ENCODE measurements at places on chromosomes 3 and 15.
A peak's percentile ranks its signal among the peaks of the same experiment; 100 is the strongest.

DNA sequence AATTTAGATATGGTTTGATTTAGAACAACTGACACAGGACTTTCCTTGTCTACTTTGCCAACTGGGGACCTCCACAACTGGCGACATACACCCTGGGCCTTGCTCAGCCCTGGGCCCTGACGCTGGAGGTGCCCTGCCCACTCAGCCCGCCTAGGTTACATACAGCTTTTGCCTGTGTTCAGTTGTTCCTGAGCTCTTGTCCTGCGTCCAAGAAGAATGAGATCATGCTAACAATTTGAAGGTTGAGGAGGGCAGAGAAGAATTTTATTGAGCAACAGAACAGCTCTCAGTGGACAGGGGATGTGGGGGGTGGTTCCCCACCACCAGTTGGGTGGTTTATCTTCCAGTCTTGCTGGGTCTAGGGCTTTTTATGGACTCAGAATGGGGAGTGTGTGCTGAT lies 67.9 kb downstream of the IQCH start:
- DNase-seq: no peak

DNA sequence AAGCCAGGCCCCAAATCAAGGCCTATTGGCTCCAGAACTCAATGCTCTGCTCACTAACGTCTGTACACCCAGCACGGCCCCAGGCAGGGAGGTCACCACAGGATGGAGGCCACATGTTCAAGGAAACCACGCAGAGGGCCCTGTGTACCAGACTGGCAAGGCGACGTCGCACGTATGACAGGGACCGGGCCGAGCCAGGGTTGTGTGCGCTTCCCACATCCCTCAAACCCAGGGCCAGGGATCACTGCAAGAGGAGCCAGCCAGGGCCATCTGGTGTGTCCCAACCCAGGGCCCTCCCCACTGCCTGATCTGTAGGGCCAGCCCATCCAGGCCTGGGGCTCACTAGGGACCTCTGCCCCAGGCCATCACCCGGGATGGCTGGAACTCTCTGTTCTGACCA lies 62.0 kb downstream of the ZNF445 start:
- no peak for DNase-seq

DNA sequence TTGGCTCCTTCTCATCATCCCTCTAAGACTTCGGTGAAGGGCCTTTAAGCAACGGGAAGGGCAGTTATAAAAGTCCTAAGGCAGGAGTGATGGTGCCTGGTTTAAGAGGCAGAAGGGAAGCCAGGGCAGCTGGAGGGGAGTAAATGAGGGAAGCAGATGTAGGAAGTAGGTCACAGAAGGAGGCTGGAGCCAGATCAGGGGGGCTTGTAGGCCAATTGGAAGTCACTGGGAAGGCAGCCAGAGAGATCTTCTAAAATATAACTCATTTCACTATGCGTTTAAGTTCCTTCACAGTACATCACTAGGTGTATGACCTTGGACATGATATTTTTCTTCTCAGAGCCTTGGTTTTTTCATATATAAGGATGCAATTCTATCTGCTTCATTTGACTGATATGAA lies 94.7 kb downstream of the MYH15 start:
- DNase-seq: no peak

DNA sequence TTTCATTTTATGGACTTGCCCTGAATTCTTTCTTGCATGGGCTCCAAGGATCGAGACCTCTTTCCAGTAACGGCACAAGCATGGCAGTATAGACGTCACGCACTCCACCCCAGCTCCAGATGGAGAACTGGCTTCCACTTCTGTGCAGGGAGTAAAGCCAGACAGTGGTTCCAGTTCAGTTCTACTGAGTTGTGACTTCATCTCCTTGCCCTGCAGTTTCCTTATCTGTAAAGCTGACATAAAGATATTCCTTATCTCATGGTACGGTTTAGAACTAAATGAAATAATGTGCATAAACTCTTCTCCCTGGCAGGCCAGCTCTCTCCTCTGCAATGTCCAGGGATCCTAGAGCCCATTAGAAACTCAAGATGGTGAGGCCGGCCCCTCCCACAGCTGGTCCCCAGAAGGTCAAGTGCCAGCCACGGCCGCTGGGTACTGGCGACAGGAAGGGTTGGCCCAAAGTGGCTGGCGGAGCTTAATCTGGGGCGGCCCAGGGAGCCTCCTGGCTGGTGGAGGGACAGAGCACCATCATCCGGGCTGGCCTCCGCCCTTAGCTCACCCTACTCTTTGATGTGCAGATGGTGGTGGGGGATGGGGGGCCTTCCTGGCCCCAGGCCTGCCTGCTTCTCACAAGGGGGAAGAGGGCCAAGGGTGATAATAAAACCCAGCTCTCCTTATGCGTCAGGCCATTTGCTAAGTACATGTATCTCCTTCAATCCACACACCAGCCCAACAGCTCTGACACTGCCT lies 7.2 kb downstream of the MESP2 start:
- DNase-seq: no peak

DNA sequence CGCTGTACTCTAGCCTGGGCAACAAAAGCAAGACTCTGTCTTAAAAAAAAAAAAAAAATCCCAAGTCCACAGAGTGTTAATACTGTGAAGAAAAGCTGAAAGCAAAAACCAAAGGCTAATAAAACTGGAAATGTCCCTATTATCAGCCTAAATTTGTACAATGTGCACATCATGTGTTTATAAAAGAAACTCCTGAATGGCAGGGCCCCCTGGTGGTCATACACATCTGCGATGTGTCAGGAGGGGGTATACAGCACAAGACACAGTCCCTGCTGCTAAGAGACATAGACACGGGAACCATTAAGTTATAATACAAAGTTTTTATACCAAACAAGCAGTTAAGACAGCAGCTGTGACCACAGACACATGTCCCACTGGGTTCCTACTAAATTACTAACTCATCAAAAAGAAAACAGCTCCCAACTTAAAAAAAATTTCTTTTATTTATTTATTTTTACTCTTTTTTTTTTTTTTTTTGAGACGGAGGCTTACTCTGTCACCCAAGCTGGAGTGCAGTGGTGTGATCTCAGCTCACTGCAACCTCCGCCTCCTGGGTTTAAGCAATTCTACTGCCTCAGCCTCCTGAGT lies 31.0 kb downstream of the IDH2 start:
- peak; percentile 77 for DNase-seq

DNA sequence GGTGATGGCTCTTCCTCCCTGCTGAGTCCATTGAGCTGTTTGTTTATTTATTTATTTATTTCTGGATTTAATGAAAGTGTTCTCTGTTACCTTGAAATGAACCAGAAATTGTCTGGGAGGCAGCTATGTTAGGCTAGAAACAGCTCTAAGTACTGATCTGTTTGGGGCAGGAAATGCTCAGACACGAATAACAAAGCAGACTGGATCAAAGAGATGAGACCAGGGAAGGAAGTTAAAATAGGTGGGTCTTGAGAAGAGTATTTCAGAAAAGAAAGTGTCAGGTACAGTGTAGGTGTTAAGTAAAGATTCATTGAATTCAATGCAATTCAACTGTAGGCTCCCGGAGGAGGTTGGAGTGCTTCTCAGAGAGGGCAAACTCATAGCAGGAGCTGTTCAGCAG lies 173.3 kb downstream of the IL20RB start:
- no peak for DNase-seq

- no peak for DNase-seq
These were observed 48.1 kb upstream of the DCUN1D1 start for GRCh38 chr3:183028416-183028815.

DNA sequence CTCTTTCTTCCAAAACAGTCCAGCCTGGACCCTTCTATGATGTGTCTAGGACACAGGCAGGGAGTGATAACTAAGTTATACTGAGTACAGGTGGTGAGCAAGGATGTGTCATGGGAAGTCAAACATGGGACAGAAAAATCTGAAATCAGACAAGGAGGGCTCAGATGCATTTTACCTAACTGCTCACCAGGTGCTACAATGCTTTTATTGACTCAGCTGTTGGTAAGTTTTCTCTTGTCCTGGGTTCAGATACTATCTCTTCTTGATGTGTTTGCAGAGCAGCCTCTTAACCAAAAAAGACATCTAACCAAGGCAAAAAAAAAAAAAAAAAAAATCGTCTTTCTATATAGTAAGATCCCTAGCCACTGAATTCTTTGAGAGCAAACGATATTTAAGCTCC lies 378.6 kb downstream of the VPS13C start:
- no peak for DNase-seq

GRCh38 chr15:41610048-41610447 lies 50.2 kb upstream of the MGA start:
- no peak for DNase-seq

DNA sequence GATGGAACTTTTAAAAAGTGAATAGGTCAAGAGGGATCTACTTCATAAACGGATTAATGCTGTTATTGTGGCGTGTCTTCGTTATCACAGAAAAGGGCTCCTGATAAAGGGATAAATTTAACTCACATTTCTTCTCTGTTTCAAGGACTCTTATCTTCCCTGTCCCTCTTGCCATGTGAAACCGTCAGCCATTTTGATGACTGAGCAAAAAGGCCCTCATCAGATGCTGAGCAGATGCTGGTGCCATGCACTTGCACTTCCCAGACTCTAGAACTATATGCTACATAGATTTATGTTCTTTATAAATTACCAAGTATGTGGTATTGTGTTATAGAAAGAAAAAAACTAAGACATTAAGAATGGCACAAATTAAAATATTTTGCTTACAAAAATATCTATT lies 1011.8 kb upstream of the GBE1 start:
- DNase-seq: no peak

GRCh38 chr15:98842973-98843285 lies 164.7 kb downstream of the PGPEP1L start:
- no peak for DNase-seq

GRCh38 chr15:30953731-30954378 lies 37.6 kb downstream of the MTMR10 start:
- no peak for DNase-seq

DNA sequence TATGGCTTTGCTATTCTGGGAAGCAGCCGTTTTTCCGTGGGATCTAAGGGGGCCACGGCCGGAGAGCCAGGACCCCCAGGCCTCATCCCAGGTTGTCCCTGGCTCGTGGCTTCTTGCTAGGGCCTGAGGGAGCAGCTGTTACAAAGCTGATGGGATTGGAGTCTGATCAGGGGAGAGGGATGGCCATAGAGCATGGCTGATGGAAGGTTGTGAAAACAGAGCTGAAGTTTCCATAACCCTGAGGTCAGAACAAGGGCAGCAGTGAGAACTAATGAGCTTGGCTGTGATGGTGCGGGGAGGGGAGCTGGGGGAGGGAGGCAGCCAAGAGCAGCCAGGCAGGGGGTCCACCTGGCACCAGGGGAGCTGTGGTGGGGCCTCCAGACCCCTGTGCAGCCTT lies 63.0 kb downstream of the LINGO1 start:
- DNase-seq: no peak

- no peak for DNase-seq
These were observed 5.6 kb downstream of the TERC start for GRCh38 chr3:169759256-169759655.

GRCh38 chr3:45978006-45978761 lies 17.4 kb downstream of the FYCO1 start:
- DNase-seq: no peak

- no peak for DNase-seq
These were observed 19.2 kb downstream of the P3H2 start for GRCh38 chr3:190101320-190102011.

- peak; percentile 25 for DNase-seq
These were observed 54.8 kb downstream of the ZBTB20 start for GRCh38 chr3:115092220-115092791.

DNA sequence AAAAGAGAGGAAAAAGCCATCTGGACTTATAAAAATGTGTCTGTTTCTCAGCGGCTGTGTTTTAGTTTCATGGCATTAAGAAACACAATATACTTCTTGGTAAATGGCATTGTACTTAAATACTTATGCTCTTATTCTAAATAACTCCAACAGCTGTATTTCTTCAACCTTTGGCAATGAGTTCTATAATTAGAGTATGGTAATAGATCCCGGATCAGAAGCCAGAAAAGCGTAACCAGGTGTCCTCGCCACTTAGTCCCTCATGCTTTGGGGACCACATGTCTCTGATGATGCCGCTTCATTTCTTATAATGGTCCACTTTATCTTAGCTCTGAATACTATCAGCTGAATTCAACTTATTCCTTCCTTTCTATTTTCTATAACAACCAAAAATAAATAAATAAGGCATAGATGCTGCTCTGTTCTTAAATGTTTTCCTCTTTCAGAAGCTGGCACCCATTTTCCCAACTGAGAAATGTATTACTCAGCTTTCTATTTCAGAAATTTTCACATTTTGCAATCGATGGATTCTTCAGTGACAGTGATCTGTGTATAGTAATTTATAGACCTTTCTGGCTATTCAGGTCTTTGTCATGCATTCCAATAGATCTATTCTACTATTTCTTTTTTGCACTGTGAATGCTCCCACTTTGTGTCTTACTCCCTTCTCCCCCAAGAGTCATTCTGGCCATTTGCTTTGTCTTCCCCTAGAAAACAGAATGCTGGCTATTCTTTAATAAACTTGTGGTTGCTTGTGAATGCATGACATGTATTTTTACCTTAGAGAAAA lies 87.6 kb upstream of the KBTBD8 start:
- DNase-seq: no peak

DNA sequence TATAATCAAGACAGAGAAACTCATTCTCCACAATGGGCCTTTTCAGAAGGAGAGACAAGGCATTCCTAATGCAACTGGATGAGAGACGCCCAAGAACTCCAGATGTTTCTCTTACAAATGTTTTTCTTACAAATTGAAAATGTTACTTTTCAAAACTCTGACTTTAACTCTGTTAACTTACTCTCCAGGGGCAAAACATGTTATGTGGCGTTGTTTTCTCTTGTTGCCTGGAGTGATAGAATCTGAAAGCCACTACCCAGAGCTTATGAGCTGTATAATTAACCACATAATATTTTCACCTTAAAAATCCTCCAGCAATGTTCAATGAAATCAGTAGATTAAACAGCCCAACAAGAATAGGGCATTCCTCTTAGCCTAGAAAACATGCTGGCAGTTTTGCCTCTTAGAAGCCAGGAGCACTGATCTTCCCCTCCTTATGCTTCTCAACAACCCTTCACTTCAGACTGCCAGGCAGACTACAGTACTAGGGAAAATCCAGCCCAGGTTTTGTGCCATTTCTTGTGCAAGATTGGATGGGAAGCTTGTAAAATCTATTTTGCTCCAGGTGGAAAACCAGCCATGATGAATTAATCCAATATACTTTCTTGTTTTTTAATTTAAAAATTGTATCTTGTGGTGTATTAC lies 186.7 kb upstream of the GADL1 start:
- no peak for DNase-seq

DNA sequence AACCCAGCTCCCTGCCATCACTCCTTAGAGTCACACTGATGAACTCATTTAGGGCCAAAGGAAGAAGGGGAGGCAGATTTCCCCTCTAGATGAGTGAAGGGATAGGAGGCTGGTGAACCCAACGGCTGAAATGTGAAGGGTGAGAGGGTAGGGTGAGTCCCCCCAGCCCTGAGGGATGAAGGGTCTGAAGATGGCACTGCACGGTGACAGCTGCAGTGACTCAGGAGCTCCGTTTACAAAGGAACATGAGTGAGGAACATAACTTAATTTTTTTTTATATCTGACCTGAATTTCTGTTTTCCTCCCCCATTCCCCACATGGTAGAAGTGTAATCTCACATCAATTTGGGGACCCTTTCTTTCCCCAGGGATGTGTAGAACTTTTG lies 14.0 kb downstream of the SNX33 start:
- no peak for DNase-seq

GRCh38 chr15:92014281-92015030 lies 160.9 kb downstream of the SLCO3A1 start:
- no peak for DNase-seq

All from T-helper 1 cell (primary cell).